ENCODE measurements at places on chromosomes 16 and 17. TPM values are rescaled to one million over a fixed set of nuclear protein-coding genes. Genes with fewer than 3 reads are reported as not detected.
A peak's percentile ranks its signal among the peaks of the same experiment; 100 is the strongest.

The CDH1 gene
- total RNA-seq: 142 TPM

The PRSS33 gene
- 1.4 TPM for total RNA-seq

The ZPBP2 gene
- not detected for total RNA-seq

The HOXB6 gene
- total RNA-seq: not detected

The SLC5A2 gene
- 0.66 TPM for total RNA-seq

The FBXW10 gene
- 0.07 TPM for total RNA-seq

GRCh38 chr17:71423871-71424546 lies 696.8 kb upstream of the SOX9 start:
- peak; percentile 5 for DNase-seq

- no peaks in the 10 kb centered on the region for H3K4me1 ChIP-seq
- H3K27ac ChIP-seq: no peak overlapping the region
- no peaks in the 10 kb centered on the region for H3K36me3 ChIP-seq
- no peaks in the 10 kb centered on the region for H3K27me3 ChIP-seq
Observed at GRCh38 chr16:55144651-55145050, 179.4 kb upstream of the IRX6 start.

DNA sequence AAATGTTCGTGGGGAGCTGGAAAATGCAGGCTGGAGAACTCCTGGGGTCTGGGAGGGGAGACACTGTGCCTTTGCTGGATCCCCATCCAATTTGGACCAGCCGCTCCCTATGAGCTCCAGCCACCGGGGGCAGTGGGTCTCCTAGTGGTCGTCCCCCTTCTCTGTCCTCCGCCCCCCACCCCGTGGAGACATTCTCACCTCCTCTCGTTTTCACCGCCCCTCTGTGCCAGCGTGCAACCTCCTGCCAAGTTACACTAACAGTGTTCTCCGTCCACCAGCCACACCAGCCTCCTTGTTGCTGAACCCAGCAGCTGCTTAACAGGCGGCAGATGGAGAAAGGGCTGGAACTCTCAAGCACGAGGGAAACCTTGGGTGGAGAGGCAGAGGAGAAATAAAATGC lies 67.4 kb upstream of the SOX9 start:
- no peak overlapping the region for H3K27ac ChIP-seq
- no peaks in the 10 kb centered on the region for H3K36me3 ChIP-seq
- H3K4me3 ChIP-seq: no peak overlapping the region
- peak; percentile 45 for DNase-seq
- H3K4me1 ChIP-seq: peaks cover 5% of the 10 kb centered on the region
- H3K27me3 ChIP-seq: no peaks in the 10 kb centered on the region

GRCh38 chr16:11396241-11397048 lies 51.2 kb downstream of the RMI2 start:
- peak; percentile 93 for DNase-seq
- H3K4me3 ChIP-seq: no peak overlapping the region
- no peaks in the 10 kb centered on the region for H3K27me3 ChIP-seq
- H3K36me3 ChIP-seq: no peaks in the 10 kb centered on the region

- H3K36me3 ChIP-seq: no peaks in the 10 kb centered on the region
- no peak overlapping the region for H3K27ac ChIP-seq
- DNase-seq: peak; percentile 75
- H3K4me3 ChIP-seq: peak overlapping the region; percentile 48
- peaks cover 100% of the 10 kb centered on the region for H3K27me3 ChIP-seq
Observed at GRCh38 chr17:61402978-61403800, 3.5 kb downstream of the TBX2 start.

GRCh38 chr16:1357906-1358566 lies 6.3 kb downstream of the GNPTG start:
- H3K36me3 ChIP-seq: no peaks in the 10 kb centered on the region
- no peak overlapping the region for H3K27ac ChIP-seq
- H3K27me3 ChIP-seq: no peaks in the 10 kb centered on the region
- no peak overlapping the region for H3K4me3 ChIP-seq

GRCh38 chr17:9209347-9209746 lies 188.0 kb downstream of the NTN1 start:
- no peak overlapping the region for H3K4me3 ChIP-seq
- H3K36me3 ChIP-seq: no peaks in the 10 kb centered on the region
- H3K27ac ChIP-seq: no peak overlapping the region
- H3K27me3 ChIP-seq: no peaks in the 10 kb centered on the region

- DNase-seq: peak; percentile 44
- peaks cover 5% of the 10 kb centered on the region for H3K4me1 ChIP-seq
- 0 out of 2 replicates have a peak overlapping the region, but pooled peaks have one; percentile 9 for H3K27ac ChIP-seq
- H3K4me3 ChIP-seq: no peak overlapping the region
- H3K27me3 ChIP-seq: no peaks in the 10 kb centered on the region
- no peaks in the 10 kb centered on the region for H3K36me3 ChIP-seq
Observed at GRCh38 chr17:29109477-29110371, 66.8 kb downstream of the PIPOX start.

DNA sequence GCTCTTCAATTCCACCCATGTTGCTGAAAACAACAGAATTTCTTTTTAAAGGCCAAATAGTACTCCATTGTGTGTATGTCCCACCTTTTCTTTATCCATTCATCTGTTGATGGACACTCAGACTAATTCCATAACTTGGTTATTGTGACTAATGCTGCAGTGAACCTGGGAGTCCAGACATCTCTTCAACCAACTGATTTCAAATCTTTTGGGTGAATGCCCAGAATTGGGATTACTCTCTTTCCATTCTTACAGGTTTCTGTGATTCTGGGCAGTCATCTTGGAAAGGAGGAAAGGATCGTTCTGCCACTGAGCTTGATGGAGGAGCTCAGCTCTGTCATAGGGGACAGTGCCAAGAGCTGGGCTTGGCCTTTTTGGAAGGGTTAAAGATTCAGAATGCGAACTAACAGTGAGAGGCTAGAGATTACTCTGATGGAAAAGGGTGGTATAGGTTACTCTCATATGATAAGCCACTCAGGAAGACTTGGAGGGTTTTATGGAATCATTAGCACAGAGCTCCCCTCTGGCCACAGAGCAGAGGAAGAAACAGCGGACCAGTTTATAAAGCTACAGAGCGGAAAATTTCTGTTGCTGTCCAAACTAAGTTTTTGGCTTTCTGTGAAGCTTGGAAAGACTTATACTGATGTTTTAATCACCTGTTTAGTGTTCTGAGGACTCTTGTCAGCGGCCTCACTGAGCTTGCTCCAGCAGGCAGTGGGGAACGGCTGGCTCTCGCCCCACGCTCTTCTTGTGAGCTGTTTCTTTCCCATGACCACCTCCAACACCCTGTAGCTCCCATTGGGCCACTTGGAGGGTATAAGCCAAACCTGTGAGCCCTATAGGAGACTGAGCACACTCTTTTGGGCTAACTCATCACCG lies 48.3 kb downstream of the HIC1 start:
- H3K4me1 ChIP-seq: no peaks in the 10 kb centered on the region
- H3K4me3 ChIP-seq: no peak overlapping the region
- no peaks in the 10 kb centered on the region for H3K36me3 ChIP-seq
- H3K27me3 ChIP-seq: no peaks in the 10 kb centered on the region
- DNase-seq: no peak

GRCh38 chr16:71700831-71701230 lies 23.7 kb downstream of the PHLPP2 start:
- H3K4me1 ChIP-seq: peaks cover 7% of the 10 kb centered on the region
- no peak overlapping the region for H3K27ac ChIP-seq
- no peaks in the 10 kb centered on the region for H3K27me3 ChIP-seq
- H3K4me3 ChIP-seq: no peak overlapping the region

GRCh38 chr16:57501492-57501891 lies 15.2 kb upstream of the DOK4 start:
- H3K4me3 ChIP-seq: no peak overlapping the region
- H3K27ac ChIP-seq: no peak overlapping the region
- H3K36me3 ChIP-seq: no peaks in the 10 kb centered on the region
- no peaks in the 10 kb centered on the region for H3K4me1 ChIP-seq

DNA sequence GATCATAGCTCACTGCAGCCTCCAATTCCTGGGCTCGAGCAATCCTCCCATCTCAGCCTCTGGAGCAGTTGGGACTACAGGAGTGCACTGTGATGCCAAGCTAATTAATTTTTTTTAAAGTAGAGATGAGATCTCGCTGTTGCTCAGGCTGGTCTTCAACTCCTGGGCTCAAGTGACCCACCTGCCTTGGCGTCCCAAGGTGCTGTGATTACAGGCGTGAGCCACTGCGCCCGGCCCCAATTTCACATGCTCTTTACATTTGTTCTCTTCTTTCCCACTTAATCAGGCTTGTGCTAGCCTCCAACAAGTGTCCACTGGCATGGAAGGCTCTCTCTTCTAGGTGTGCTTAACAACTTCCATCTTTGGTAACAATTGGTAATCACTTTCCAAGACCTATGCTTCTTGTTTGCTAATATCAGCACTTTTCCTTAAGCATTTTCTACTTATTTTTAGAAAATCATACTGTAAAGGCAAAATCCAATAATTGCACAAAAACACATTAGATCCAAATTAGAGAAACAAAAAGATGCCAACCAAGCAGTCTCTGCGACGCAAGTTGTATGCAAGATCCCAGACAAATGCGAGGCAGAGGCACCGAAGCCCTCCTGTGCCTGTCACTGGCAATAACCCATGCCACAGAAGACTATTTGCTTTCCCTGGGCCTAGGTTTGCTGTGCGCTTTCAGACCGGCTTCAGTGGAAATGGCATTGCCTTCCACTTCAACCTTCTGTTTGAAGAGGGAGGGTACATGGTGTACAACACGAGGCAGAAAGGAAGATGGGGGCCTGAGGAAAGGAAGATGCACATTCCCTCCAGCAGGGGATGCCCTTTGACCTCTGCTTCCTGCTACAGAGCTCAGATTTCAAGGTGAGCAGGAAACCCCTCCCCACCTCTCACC lies 52.6 kb downstream of the NOS2 start:
- DNase-seq: peak; percentile 90
- H3K4me1 ChIP-seq: no peaks in the 10 kb centered on the region
- H3K4me3 ChIP-seq: no peak overlapping the region
- H3K27me3 ChIP-seq: no peaks in the 10 kb centered on the region

- DNase-seq: no peak
- no peak overlapping the region for H3K4me3 ChIP-seq
- H3K36me3 ChIP-seq: peaks cover 13% of the 10 kb centered on the region
Observed at GRCh38 chr16:35194681-35195080, 1735.3 kb downstream of the TP53TG3F start.

- no peaks in the 10 kb centered on the region for H3K36me3 ChIP-seq
- peaks cover 3% of the 10 kb centered on the region for H3K4me1 ChIP-seq
- no peak for DNase-seq
- H3K4me3 ChIP-seq: no peak overlapping the region
- no peaks in the 10 kb centered on the region for H3K27me3 ChIP-seq
Observed at GRCh38 chr17:62717889-62718288, 90.2 kb downstream of the MARCHF10 start.

- no peak for DNase-seq
- H3K27ac ChIP-seq: no peak overlapping the region
- no peak overlapping the region for H3K4me3 ChIP-seq
- H3K4me1 ChIP-seq: no peaks in the 10 kb centered on the region
Observed at GRCh38 chr16:19687279-19687678, 30.7 kb downstream of the KNOP1 start.

GRCh38 chr17:57599271-57600045 lies 145.6 kb downstream of the CCDC182 start:
- H3K36me3 ChIP-seq: no peaks in the 10 kb centered on the region
- no peak overlapping the region for H3K27ac ChIP-seq
- H3K4me1 ChIP-seq: no peaks in the 10 kb centered on the region
- H3K27me3 ChIP-seq: no peaks in the 10 kb centered on the region

DNA sequence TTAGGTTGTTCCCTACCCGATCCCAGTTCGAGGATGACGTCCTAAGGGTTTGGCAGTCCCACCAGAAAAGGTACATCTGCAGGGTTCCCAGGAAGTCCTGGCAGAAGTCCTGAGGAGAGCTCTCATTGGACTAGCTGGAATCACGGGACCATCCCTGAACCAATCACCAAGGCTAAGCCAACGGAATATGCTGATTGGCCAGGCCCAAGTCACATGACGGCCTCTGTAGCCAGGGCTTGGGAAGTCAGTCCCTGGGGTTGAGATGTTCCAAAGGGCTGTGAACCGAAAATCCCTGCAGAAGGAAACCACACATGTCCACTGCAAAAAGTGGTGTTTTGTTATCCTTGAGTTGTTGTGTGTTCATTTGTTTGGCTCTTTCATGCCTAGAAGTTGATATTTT lies 68.2 kb upstream of the ZNF423 start:
- no peak overlapping the region for H3K27ac ChIP-seq

GRCh38 chr16:83579436-83579835 lies 228.3 kb upstream of the HSBP1 start:
- no peak for DNase-seq
- H3K27me3 ChIP-seq: peaks cover 9% of the 10 kb centered on the region
- H3K4me3 ChIP-seq: no peak overlapping the region

- no peak overlapping the region for H3K4me3 ChIP-seq
- H3K4me1 ChIP-seq: no peaks in the 10 kb centered on the region
- H3K36me3 ChIP-seq: no peaks in the 10 kb centered on the region
- DNase-seq: no peak
Observed at GRCh38 chr17:795276-795675, 13.1 kb downstream of the MRM3 start.

GRCh38 chr17:37490638-37491614 lies 1.2 kb downstream of the DUSP14 start:
- peak overlapping the region; percentile 86 for H3K4me3 ChIP-seq
- no peak overlapping the region for H3K27ac ChIP-seq
- DNase-seq: peak; percentile 69

- H3K4me3 ChIP-seq: no peak overlapping the region
- H3K27ac ChIP-seq: no peak overlapping the region
- peak; percentile 50 for DNase-seq
Observed at GRCh38 chr16:58507195-58507962, 7.4 kb downstream of the NDRG4 start.

GRCh38 chr17:9456330-9456729 lies 119.3 kb downstream of the STX8 start:
- H3K27ac ChIP-seq: no peak overlapping the region
- no peaks in the 10 kb centered on the region for H3K4me1 ChIP-seq
- H3K36me3 ChIP-seq: no peaks in the 10 kb centered on the region
- no peaks in the 10 kb centered on the region for H3K27me3 ChIP-seq

DNA sequence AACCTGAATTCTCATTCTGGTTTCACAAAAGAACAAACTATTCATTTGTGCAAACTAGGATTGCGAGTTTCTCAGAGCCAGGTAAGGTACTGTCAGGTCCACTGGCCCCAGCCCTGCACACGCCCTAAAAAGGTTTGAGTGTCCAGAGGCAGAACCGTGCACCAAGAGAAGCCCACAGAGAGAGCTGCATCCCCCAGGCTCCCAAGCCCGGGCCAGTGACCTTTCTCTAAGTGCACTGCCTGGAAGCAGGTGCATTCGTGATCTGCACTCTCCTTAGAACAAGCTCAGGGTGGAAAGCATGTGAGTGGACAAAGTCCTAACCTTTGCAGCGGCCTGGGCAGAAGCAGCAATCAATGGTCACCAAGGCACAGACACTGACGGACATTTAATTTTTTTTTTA lies 26.8 kb downstream of the MEAK7 start:
- H3K4me3 ChIP-seq: no peak overlapping the region
- no peaks in the 10 kb centered on the region for H3K4me1 ChIP-seq
- no peak for DNase-seq
- H3K27ac ChIP-seq: no peak overlapping the region

DNA sequence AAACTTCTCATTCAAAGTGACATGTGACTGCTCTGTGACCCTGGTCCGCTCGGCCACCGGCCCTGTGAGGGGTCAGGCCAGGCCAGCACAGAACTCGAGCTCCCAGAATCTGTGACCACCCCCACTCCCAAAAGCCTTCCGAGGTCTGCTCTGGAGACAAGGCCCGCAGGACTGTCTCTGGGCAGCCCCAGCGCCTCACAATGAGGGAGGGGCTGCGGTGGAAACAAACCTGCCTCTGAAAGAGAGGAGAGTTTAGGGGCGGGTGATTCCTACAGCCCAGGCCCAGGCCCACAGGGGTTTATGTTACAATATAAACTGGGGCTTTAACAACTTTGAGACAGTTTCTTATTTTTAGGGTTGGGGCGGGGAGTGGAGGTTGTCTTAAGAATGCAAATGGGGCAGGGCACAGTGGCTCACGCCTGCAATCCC lies 19.9 kb downstream of the IGFBP4 start:
- H3K27me3 ChIP-seq: no peaks in the 10 kb centered on the region
- peak overlapping the region; percentile 78 for H3K27ac ChIP-seq
- no peak overlapping the region for H3K4me3 ChIP-seq
- peaks cover 33% of the 10 kb centered on the region for H3K4me1 ChIP-seq
- H3K36me3 ChIP-seq: no peaks in the 10 kb centered on the region
